ENCODE measurements at places on chromosomes 2 and 18. TPM values are rescaled to one million over a fixed set of nuclear protein-coding genes. Genes with fewer than 3 reads are reported as not detected.

ARHGAP25 gene
- total RNA-seq: 3.0 TPM

TXNDC2 gene
- total RNA-seq: not detected

ANXA4 gene
- total RNA-seq: 6.6 TPM

MBP gene
- 1.6 TPM for total RNA-seq

CPO gene
- 0.47 TPM for total RNA-seq

CD302 gene
- 1.0 TPM for total RNA-seq

POLR1B gene
- 39.9 TPM for total RNA-seq

MCEE gene
- total RNA-seq: 9.9 TPM

TNFRSF11A gene
- total RNA-seq: 0.16 TPM

Measured in neural crest cell (in vitro differentiated cells).